AG10803 (cell line): ENCODE measurements at places on chromosomes 7 and 10.
A peak's percentile ranks its signal among the peaks of the same experiment; 100 is the strongest.

DNA sequence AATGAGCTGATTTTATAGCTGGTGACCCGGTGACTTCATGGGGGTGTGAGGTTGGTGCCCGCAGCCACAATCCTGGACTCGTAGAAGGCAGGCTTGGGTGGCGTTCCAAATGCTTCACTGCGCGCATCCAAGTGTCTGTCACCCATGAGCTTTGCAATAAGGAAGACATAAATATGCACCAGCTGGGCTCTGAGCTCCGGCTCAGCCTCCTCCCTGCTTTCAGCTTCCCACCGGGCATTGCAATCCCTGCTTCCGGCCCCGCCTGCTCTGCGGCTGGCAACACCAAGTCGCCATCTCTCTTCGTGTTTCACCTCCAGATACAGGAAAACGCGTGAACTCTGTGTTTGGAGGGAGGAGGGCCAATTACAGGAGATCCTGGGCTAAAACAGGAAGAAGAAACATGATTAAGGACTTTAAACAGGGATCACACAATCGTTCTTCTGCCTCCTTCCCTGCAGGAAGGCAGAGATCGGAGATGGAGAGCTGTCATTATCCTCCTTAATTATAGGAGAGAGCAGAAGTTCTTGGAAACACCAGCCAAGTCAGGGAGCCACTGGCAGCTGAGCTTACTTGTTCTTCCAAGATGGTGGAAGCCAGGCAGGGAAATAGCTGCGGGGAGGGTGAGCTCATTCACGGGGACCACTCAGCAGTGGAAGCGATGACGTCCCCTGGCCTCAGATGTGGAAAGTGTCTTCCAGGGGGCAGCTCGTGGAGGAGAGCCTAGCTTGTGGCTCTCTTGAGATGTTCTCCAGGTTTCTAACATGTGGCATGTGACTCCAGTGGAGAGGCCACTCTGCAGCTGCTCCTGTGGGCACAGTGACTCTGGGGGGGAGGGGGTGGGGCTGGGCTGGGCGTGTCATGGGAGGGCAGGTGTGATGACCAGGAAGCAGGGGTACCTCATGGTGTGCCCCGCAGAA lies 134.9 kb downstream of the CAMK1D start:
- DNase-seq, result peak; percentile 36

- no peak for DNase-seq
These were observed 36.8 kb downstream of the RGS10 start for GRCh38 chr10:119505588-119506315.

GRCh38 chr10:86261941-86262687 lies 104.5 kb downstream of the GRID1 start:
- no peak for DNase-seq

DNA sequence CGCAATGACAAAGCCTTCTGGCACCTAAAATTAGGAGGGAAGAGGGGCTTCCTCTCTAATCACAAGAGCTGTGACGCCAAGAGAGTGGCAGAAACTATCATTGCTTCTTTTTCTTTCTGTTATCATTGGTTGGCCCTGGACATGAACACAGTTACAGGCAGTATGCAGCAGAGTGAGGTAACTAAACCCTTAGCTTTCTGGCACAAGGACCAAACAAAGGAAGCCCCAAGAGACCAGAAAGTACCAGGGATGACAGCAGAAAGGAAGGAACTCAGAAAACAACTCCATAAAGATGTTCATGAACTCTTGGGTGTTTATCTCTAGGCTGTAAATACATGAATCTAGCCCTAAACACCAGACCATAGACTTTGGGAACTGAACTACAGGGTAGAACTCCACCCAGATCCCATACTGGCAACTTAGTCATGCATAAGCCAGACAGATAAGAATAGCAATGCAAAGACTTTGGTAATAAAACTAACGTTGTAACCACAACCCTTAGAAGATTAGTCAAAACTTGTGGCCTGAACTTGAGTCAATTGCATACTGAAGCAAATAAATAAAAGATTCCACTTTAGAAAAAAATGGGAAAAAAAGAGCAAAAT lies 195.7 kb upstream of the PTN start:
- peak; percentile 73 for DNase-seq

- peak; percentile 34 for DNase-seq
These were observed 1.3 kb upstream of the PPRC1 start for GRCh38 chr10:102131286-102132170.

DNA sequence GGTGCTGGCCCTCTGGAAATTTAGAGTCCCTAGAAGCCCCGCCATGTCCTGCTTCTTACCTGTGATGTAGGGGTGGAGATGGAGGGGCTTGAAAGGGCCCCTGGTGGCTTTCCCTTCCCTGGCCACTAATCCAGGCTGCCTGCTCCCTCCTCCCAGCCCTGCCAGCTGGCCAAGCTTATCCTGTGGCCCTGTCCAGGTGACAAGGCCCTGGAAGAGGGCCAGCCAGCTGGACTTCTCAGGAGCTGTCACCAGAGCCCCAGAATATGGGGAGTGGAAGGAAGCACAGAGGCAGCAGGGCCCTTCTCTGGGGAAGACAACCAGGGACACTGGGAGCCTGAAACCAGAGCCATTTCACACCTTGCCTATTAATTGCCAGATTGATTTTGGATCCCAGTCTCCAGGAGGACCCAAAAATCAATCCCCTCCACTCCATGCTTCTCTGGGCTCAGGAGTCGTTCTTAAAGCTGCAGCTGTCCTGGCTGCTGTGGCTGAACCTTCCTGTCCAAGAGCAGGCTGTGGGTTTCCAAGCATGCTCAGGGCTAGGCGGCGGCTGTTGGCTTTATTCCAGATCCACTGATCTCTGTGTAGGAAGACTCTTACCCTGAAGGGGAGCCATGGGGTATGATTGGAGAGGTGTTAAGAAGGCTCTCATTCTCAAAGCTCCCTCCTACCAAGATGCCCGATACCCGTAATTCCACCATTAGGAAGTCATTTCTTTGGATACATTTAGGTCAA lies 52.6 kb upstream of the PCBD1 start:
- no peak for DNase-seq

- no peak for DNase-seq
These were observed 228.0 kb downstream of the DGKI start for GRCh38 chr7:137618748-137619147.

GRCh38 chr7:659996-660395 lies 66.5 kb upstream of the DNAAF5 start:
- no peak for DNase-seq

- no peak for DNase-seq
These were observed 610.0 kb downstream of the KCNMA1 start for GRCh38 chr10:77027576-77027975.

DNA sequence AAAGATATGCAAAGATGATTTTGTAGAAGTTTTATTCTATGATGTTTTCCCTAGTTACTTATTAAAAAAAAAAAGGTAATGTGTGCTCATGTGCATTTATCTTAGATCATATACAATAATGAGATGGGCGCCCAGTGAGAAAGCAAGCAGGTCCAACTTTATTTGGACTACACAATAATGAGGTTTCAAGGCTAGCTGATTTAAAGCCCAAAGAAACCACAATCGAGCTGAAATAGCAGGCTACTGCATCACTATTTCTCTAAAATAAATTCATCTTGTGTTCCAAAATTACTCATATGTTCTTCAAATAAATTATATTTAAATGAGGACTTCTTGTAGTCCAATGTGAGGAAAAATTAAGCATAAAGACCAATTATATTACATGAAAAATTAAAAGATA lies 110.1 kb downstream of the JMJD1C start:
- DNase-seq, result no peak

DNA sequence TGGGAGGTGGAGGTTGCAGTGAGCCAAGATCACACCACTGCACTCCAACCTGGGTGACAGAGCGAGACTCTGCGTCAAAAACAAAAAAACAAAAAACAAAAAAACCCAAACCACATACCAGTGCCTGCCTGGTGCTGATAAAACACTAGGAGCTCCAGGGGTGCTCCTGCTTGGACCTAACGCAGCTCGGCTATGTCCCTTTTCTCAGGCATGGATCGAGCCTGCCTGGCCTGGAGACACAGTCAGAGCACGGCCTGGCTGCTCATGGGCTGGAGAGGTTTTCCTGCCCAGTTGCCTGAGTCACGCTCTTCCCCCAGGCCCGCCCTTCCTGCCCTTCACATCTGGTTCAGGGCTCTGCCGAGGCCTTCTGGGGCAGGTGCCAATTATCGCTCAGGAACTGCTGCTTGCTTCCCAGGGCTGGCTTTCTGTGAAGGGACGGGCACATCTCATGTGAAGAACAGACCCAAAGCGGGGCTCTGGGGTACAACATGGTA lies 12.6 kb upstream of the NPFFR1 start:
- DNase-seq, result peak; percentile 96

DNA sequence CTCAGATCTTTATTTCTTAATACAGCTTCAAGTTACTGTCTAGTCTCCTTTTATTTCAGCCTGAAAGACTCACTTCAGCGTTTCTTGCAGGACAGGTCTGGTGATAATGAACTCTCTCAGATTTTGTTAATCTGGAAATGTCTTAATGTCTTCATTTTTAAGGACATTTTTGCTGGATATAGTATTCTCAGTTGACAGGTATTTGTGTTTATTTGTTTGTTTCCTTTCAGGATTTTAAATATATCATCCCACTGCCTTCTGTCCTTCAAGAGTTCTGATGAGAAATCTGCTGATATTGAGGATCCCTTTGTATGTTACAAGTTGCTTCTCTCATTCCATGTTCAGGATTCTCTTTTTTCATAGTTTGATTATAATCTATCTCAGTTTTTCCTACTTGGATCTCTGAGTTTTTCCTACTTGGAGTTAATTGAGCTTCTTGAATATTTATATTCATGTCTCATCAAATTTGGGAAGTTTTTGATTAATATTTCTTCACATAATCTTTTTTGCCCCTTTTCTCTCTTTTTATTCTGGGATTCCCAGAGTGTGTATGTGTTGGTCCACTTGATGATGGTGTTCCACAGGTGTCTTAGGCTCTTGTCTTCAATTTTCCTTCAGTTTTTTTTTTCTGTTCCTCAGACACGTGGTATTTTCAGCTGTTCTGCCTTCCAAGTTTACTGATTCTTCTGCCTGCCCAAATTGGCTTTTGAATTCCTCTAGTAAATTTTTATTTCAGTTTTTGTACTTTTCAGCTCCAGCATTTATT lies 49.9 kb downstream of the PTEN start:
- no peak for DNase-seq

DNA sequence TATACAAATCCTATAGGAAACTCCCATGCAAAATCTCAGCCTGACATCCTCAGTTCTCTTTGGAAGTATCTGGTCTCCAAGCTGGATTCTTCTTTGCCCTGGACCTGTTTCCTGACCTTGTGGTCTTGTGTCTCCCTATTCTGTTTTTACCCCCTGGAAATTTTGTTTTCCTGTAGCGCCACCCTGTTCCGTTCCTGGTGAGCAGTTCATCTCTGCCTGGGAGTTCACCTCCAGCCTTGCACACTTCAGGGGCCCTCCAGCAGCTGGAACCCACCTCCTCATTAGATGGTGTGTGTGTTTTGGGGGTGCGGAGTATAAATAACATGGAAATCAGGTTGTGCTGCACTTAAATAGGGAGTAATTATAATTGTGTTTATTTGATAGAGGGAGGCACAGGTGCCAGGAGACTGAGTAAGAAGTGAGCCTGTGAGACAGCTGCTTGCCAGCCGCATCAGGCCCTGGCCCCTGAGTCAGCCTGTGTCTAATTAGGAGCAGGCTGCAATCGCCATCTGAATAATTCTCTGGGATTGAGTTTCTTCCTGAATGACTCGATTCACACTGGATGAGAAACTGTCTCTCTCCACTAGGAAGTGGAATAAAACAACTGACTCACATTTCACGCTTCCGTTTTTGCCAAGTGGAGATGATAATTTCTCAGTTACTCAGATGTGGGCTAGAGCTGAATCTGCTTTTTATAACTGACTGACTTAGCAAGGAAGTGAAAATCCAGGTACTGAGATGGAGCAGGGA lies 69.4 kb upstream of the HECTD2 start:
- DNase-seq, result peak; percentile 95

- DNase-seq, result peak; percentile 95
These were observed 20.7 kb downstream of the ABI1 start for GRCh38 chr10:26839966-26840627.

GRCh38 chr7:47651355-47652317 lies 69.7 kb upstream of the TNS3 start:
- peak; percentile 97 for DNase-seq

GRCh38 chr7:36040679-36041078 lies 112.4 kb upstream of the EEPD1 start:
- DNase-seq, result peak; percentile 58

- no peak for DNase-seq
These were observed 48.4 kb upstream of the FZD8 start for GRCh38 chr10:35690534-35690933.

DNA sequence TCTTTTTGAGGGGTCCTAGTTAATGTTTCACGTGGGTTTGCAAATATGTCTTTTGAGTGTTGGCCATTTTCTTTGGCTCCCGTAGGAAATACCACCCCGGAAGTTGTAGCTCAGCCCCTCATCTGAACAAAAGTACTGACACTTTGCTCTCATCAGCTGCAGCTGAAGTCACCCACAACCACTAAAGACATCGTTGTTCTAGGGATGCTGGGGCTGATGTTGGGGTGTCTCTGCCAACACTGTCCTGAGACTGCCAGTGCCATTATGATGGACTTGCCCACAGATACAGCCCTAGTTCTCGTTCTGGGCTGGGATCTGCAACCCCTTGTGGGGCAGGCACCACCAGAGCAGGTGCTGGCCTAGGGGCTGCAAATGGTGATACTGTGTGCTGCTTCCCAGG lies 82.6 kb upstream of the ARHGAP21 start:
- DNase-seq, result no peak

DNA sequence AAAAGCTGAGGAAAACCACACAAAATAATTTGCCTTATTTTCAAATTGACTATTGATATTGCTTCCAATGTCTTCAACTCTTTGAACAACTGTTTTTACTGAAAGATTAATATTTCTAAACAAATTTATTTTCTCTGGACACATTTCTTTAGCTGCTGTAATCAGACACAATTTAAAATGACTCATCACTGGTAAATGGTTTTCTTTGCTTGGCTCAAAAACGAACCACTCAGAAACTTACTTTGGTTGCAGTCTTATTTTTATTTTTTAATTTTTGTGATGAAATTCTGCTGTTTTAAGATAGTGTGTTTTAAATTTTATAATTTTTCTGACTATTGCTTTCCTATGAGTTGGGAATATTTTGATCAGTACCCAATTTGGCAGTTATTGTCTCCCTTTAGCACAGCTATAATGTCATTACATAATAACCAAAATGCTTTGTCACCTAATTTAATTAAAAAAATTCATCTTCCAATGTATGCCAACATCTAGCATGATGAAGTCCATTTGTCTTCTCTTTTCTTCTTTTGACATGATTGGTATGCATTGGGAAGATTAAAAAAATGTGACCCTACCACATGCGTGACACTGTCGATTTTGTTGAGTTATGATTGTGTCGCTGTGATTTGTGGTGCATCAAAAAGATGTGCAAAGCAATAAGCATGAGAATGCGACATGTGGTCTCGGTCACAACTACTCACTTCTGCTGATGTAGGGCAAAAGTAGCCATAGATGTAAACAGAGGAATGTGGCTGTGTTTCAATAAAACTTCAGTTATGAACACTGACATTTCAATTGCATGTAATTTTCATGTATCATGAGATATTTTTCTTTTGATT lies 222.3 kb downstream of the SUGCT start:
- DNase-seq, result peak; percentile 48

GRCh38 chr7:47826754-47827153 lies 121.5 kb downstream of the PKD1L1 start:
- peak; percentile 70 for DNase-seq
